ENCODE measurements at places on chromosomes 1 and 21.

DNA sequence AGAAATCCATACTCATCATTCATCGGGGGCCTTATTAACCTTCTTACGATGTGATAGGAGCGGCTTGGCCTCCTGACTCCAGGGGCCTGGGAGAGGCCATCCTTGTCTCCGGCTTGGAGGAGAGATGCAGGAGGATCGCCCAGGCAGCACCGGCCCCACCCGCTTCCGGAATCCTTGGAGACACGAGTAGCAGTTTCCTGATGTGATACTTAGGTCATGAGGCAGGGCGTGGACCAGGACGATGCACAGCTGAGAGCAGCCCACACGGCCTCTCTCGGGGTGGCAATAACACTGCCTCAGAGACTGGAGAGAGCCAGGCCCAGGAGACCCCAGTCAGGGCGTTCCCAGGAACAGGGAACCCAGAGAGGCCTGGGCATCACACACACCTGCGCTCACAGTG is 163.6 kb upstream of the ARHGEF16 start:
- ATAC-seq, result no peak

GRCh38 chr1:44406737-44407429 is 1.8 kb downstream of the RNF220 start:
- ATAC-seq, result no peak

DNA sequence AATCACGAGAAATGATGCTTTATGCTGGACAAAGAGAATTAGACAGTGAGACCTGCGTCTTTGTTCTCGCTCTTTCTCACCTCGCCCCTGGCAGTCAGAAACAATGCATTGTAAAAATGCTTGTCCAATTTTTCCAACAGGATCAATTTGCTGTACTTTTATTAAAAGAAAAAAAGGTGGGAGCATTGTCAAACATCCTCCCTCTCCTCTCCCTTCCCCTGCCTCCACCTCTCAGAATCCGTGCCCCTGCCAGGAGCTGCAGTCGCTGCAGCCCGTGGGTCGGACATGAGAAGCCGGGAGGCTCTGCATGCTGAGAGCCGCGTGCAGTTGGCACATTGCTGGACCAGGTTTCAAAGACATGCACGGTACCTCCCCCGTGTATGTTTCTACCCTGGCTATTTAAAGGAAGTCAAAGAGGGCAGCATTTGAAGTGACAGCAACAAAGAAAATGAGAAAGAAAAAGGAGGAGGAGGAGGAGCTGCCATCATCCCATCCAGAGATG is 161.0 kb upstream of the KAZN start:
- ATAC-seq, result no peak

- no peak for ATAC-seq
These were observed 32.0 kb upstream of the BATF3 start for GRCh38 chr1:212731630-212732029.

- no peak for ATAC-seq
These were observed 18.7 kb upstream of the POFUT2 start for GRCh38 chr21:45306453-45306831.

GRCh38 chr1:162375463-162375862 is 1.2 kb downstream of the SPATA46 start:
- no peak for ATAC-seq

- no peak for ATAC-seq
These were observed 3.0 kb downstream of the EPS8L3 start for GRCh38 chr1:109760581-109761226.

- no peak for ATAC-seq
These were observed 46.4 kb downstream of the PKNOX1 start for GRCh38 chr21:43020771-43021170.

DNA sequence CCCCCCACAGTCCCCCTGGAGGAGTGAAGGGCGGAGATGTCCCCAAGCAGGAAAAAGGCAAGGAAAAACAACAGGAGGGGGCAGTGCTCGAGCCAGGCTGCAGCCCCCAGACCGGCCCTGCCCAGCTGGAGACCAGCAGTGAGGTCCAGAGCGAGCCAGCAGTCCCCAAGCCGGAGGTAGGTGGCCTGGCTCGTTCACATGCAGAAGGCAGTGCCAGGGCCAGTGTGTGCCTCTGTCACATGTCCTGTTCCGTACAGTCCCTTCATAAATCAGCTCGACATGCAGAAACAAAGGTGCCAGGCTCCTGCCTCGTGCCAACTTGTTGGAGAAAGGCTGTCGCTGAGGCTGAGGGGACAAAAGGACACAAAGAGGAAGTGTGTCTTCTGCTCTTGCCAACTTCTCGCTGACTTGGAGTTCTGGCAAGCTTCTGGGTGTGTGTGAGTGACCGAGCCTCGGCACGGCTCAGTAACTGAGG is 24.1 kb upstream of the MPZL1 start:
- no peak for ATAC-seq

- no peak for ATAC-seq
These were observed 154.1 kb downstream of the ZBTB18 start for GRCh38 chr1:244205171-244205570.

GRCh38 chr21:41119901-41120300 is 48.1 kb upstream of the BACE2 start:
- no peak for ATAC-seq

GRCh38 chr1:205944525-205944924 is 1.3 kb upstream of the SLC26A9 start:
- ATAC-seq, result no peak

DNA sequence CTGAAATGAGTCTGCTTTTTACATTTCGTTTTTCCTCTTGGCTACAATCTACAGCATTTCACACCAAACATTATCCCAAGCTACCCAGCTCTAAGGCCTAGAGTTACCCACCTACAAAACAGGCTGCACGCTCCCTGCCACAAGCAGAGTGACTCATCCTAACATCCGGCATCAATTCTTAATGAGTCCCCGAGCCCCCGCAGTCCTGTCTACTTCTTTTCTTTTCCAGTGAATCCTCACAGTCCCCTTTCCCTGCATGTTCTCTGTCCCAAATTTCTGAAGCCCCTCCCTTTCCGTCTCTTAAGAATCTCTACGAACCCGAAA is 650 bp downstream of the PCNX2 start:
- peak; percentile 71 for ATAC-seq

GRCh38 chr1:59052166-59052590 is 244.7 kb upstream of the FGGY start:
- no peak for ATAC-seq

GRCh38 chr1:173017792-173018191 is 32.9 kb downstream of the TNFSF18 start:
- no peak for ATAC-seq

DNA sequence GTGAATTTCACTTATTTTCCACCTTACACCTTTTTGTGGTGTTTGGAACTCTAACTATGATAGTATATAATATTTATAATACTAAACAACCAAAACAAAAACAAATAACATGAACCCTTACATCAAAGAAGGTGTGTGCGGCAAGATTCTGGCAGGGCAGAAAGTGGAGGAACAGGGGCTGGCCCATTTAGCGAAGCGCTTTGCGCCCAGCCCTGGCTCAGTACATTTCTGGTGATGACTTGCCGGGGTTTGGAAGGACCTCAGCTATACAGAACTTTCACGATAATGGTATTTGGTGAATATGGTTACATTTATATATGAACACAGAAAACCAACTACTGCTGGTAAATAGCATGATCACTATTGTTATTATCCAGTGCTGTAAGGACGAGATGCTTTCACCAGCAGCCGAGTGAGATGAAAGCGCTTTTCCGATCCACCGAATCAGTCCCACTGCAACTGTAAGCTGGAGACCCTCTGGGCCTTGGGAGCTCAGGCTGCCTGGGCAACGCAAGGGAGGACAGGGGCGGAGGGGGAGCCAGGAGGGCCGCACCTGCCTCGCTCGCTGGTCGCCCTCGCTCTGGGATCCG is 63.9 kb downstream of the CD247 start:
- no peak for ATAC-seq

GRCh38 chr1:156401041-156401574 is 32.1 kb downstream of the RHBG start:
- ATAC-seq, result no peak

GRCh38 chr1:230368363-230368762 is 57.8 kb downstream of the PGBD5 start:
- no peak for ATAC-seq

- no peak for ATAC-seq
These were observed 42.0 kb downstream of the RAB3B start for GRCh38 chr1:51948491-51948915.

DNA sequence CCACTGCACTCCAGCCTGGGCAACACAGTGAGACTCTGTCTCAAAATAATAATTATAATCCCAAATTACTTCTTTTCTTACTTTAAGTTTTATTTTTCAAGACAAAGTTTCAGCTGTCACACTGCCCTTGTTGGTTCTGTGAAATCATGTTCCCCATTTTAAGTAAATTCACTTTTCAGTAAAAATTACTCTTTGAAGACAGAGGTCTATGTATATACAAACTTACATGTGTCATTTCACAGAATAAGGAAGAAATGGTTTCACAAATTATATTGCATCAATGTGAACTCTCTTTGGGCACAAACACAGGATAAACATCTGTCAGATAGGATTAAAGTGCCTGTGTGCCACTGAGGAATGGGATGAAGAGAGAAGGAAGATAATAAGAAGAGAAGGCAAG is 33.1 kb upstream of the ETS2 start:
- no peak for ATAC-seq

- ATAC-seq, result no peak
These were observed 2.3 kb upstream of the RNF19B start for GRCh38 chr1:32966900-32967299.

GRCh38 chr1:51534447-51534846 is 15.4 kb upstream of the EPS15 start:
- ATAC-seq, result peak; percentile 25

DNA sequence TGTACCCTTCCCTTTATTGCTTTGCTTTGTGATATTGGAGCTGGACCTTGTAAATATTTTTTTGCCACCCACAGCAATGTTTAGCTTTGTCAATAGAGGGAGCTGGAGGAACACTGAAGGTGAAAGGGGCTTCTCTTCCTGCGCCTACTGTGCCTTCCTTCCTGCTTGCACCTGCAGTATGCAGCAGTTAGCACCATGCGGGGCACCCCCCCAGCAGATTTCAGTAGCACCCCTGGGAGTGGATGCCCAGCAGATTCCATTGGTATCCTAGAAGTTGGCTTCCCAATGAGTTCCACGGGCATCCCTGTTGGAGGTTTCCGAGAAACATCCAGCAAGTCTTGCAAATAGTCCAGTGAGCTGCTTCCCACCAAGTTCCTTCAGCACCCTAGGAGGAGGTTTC is 25.6 kb downstream of the S100A10 start:
- peak; percentile 43 for ATAC-seq

DNA sequence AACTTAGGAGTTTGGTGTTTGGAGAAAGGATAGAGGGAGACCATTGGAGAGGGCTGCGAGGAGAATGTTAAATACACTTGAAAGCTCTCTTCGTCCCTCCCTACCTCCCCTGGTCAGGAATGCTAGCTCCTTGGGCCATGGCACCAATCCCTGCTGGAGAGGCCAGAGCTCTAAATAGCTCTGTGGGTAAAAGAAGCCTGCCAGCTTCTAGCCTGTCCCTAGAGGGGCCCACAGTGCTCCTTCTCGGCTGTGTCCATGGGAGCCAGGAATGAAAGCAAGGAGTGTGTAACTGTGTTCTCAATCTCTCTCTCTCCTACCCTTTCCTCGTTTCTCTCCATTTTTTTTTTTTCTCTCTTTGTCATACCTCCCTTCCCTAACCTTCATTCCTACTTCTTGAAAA is at the start of gene CCDC190:
CCDC190 (minus strand) TSS at position 75 of the 400 bp plus-strand sequence. CDS start 1,529 bp downstream, outside the sequence.
- ATAC-seq, result no peak

DNA sequence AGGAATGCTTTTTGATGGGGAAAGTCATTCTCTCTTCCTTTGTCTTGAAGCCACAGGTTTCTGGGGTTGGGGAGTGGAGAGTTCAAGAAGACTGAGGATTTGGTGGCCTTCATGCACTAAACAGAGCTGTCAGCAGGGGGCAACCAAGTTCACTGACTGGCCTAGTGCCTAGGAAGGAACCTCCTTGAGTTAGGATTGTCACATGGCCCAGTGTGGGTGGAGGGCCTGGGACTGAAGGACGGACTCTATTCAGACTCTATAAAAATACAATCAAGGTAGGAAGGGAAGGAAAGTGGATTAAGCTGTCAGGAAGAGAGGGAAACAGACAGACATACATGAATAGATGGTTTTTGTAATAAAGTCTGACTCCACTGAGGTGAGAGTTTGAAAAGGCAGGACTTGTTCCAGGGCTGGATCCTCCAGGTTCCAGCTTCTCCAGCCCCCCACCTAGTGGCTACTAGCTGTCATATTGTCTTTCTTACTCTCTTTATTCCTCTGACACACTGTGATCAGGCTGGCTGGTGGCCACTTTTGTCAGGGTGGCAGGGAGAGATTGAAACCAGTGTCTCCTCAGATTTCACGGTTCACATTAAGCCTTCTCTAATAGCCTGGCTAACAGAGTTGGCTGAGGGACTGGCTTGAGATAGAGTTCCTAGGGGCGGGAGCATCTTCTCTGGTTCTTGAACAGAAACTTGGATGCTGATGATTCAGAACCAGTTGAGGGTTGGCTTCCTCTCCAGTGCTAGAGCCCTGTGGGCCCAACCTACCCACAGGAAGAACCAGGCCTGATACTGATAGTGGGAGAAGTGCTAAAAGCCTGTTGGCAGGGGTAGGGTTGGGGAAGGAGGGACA is 4.1 kb upstream of the SH3BGRL3 start:
- peak; percentile 75 for ATAC-seq

DNA sequence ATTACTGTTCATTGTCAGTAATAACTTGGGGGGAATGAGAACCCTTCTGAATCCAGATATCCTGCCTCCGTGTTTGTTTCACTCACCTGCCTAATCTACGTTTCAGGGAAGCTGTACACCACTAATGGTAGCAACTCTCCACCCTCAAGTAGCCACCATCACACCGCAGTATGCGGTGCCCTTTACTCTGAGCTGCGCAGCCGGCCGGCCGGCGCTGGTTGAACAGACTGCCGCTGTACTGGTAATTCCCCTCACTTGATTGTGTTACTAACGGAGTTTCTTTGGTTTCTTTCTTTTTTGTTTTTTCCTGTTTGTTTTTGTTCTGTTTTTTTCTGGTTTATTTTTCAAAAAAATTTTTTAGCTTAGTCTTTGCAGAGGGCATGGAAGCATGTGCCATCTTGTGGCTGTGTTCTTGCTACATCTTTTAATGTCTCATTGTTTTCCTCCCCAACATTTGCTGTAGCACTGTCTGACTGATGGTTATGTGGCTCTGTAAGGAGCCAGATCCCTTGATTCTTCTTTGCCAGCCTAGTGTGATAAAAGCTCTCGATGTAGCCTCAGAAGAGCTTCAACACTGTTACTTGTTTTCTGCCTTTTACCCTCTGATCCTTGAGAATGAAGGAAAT is 15.9 kb upstream of the OLFML3 start:
- no peak for ATAC-seq

- ATAC-seq, result no peak
These were observed 12.4 kb upstream of the SPATA1 start for GRCh38 chr1:84493747-84494146.

- ATAC-seq, result no peak
These were observed 625.8 kb upstream of the ADGRL2 start for GRCh38 chr1:81174811-81175476.

GRCh38 chr1:15046487-15047165 is 106.9 kb upstream of the TMEM51 start:
- ATAC-seq, result no peak

Data from activated CD4-positive, CD25-positive, alpha-beta regulatory T cell treated with anti-CD3 and anti-CD28 coated beads, Interleukin-2, amount 50 U/mL, for 24 hours (primary cell).